ENCODE measurements at places on chromosomes 1 and 21. TPM values are rescaled to one million over a fixed set of nuclear protein-coding genes. Genes with fewer than 3 reads are reported as not detected.

DNA sequence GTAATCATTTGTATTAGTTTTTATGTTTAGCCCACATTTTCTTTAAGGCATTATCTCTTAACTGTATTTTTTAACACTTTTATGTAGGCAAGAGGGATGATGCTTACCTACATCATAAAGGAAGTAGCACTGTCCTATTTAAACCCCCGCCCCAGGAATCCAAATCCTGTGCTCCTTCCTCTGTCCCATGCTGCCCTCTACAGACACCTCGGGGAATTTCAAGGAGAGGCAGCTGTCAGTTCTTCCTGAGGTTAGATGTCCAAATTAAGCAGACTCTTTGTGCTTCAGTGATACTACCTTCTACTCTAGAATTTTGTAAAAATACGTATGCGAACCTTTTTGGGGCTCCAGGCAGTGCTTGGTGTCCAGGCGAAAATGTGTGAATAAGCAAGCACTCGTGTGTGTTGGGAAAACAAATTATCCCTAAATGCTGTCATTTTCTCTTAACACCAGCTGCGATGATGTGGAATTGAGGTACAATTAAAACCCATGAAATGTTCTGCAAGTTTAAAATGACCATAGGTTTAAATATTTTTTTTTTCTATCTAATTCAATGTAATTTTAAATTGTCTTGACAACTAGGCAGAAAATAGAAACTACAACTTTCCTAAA lies 19.2 kb downstream of the CRCT1 start:
- no peaks in the 10 kb centered on the region for H3K4me1 ChIP-seq
- no peak overlapping the region for H3K4me3 ChIP-seq
- no peaks in the 10 kb centered on the region for H3K27me3 ChIP-seq

DNA sequence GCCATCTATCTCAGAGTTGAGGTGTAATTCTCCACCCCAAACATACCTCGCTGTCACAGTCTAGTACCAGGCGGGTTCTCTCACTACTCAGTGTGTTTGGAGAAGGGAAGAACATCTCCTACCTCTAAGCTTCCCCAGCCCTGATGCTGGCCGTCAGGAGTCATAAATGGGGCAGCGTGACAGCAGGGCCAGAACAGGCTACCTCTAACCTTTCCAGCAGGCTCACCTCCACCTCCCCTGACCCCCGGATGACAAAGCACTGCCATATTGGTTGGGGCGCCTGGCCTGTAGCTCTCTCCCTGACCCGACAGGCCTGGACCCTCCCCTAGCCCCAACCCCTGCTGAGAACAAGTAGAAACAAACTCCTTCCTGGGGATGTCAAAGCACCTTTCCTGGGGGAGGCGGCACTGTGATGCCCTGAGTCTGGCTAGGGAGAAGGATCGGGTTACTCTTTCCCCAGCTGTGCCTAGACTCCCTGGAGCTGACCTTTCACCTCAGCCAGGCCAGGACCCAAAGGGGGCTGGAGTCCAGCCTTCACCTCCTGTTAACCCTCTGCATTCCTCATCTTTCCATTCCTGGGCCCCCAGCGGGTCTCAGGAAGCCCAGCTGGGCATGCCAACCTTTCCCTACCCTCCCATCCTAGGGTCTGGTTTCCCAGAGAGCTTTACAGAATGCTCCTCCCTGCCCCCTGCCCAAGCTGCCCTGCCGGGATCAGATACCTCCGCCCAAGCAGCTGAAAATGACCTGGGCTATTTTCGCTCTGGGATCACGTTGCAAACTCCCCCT lies 34.2 kb downstream of the AHDC1 start:
- H3K36me3 ChIP-seq, result no peaks in the 10 kb centered on the region
- peaks cover 96% of the 10 kb centered on the region for H3K4me1 ChIP-seq
- peak; percentile 18 for DNase-seq

- no peak overlapping the region for H3K4me3 ChIP-seq
- H3K36me3 ChIP-seq, result no peaks in the 10 kb centered on the region
- peaks cover 24% of the 10 kb centered on the region for H3K4me1 ChIP-seq
- H3K27ac ChIP-seq, result peak overlapping the region; percentile 75
- H3K27me3 ChIP-seq, result no peaks in the 10 kb centered on the region
Measured at GRCh38 chr1:56797065-56797685, 22.0 kb downstream of the FYB2 start.

DNA sequence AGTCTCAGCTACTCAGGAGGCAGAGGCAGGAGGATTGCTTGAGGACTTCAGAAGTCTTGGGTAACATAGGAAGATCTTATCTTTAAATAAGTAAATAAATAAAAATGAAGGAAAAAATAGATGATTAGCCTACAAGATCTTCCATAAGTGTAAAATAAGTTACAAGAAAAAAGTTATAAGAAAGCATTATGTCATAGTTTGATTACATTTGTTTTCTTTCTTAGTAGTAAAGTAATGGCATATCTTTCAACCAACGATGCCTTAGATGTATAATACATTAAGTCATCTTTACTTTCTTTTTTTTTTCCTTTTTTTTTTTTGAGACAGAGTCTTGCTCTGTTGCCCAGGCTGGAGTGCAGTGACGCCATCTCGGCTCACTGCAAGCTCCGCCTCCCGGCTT lies 46.5 kb downstream of the SNRPE start:
- no peak overlapping the region for H3K4me3 ChIP-seq
- no peak for DNase-seq

DNA sequence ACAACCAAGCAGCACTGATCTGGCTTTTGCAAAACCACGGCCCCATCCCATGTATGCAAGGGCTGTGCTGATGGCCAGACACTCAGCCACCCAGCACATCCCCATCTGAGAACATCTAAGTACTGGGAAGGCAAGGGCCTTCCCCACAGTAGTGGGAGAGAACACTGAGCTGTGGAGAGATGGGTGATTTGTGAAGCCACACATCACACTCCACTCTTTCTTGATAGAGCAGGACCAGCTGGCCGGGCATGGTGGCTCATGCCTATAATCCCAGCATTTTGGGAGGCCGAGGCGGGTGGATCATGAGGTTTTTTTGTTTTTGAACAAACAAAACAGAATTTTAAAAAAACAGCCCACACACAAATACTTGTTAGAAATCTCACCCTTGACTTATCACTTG lies 28.2 kb upstream of the RXRG start:
- H3K36me3 ChIP-seq, result no peaks in the 10 kb centered on the region
- no peak overlapping the region for H3K4me3 ChIP-seq
- no peaks in the 10 kb centered on the region for H3K27me3 ChIP-seq

- no peak for DNase-seq
- H3K4me1 ChIP-seq, result no peaks in the 10 kb centered on the region
- no peak overlapping the region for H3K4me3 ChIP-seq
- H3K36me3 ChIP-seq, result no peaks in the 10 kb centered on the region
Measured at GRCh38 chr1:164155347-164155746, 403.6 kb upstream of the PBX1 start.

DNA sequence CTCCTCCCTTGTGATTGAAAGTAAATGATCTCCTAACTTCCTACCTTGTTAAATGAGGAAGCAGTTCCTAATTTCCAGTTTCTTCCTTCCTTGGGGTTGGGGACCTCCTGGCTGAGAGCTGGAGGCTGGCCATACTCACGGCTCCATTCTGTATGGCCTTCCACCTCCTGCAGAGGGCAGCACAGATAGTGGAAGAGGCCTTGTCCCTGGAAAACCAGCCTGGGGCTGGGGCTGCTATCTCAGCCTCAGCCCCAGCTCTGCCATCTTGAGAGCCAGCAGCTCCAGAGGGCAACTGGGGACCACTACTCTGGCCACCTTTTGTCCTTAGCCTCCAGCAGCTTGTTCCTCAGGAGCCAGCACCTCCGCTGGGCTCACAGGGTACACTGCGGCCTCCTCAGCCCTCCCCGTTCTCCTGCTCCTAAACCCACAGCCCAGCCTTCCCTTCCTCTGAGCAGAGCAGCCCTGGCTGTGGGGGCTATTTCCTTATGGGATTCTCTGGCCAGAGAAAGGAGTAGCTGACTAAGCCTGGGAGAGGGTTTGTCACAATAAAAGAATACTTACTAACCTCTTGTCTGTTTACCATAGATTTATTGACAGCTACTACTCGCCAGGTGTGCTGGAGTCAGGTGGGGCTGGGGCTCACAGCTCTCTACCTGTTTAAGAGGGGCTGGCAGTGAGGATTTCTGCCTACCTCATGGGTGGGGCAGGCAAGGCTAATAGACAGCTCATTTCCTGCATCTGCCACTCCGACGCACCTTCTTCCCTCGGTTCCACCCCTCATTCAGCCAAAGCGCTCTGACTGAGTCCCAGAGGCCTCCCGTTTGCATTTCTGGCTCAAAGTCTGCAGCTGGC lies 6.3 kb downstream of the TMEM234 start:
- peaks cover 4% of the 10 kb centered on the region for H3K36me3 ChIP-seq
- H3K4me3 ChIP-seq, result no peak overlapping the region
- no peak overlapping the region for H3K27ac ChIP-seq
- DNase-seq, result no peak
- no peaks in the 10 kb centered on the region for H3K27me3 ChIP-seq

DNA sequence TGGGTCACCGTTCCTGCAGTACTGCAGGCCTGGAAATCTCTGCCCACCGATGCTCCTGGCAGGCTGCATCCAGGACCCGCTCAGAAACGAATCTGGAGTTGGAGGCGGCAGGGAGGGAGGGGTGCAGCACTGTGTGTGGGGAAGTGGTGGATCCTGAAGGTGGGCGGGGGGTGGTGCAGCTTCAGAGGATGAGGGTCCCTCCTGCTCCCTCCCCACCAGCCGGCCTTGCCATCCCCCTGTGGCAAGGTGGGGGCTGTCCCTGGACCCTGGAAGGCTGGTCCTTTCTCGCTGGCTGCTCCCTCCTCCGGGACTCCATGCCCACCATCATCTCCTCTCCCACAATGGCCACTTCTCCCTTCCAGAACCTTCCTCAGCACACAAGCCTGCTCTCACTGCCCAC lies 60.4 kb downstream of the B3GALT5 start:
- H3K4me1 ChIP-seq, result no peaks in the 10 kb centered on the region
- DNase-seq, result no peak
- H3K4me3 ChIP-seq, result no peak overlapping the region
- no peak overlapping the region for H3K27ac ChIP-seq
- no peaks in the 10 kb centered on the region for H3K36me3 ChIP-seq

DNA sequence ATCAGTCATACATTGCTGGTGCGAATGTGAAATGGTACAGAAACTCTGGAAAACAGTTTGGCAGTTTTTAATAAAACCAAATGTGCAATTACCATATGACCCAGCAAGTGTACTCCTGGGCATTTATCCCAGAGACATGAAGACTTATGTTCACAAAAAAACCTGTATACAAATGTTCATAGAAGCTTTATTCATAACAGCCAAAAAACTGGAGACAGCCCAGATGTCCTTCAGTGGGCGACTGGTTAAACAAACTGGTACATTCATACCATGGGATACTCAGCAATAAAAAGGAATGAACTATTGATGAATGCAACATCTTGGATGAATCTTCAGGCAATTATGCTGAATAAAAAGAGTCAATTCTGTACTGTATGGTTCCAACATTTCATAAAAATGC lies 97.8 kb downstream of the DTL start:
- no peaks in the 10 kb centered on the region for H3K36me3 ChIP-seq
- H3K4me1 ChIP-seq, result no peaks in the 10 kb centered on the region
- H3K27ac ChIP-seq, result no peak overlapping the region
- no peak for DNase-seq
- no peaks in the 10 kb centered on the region for H3K27me3 ChIP-seq

- peaks cover 39% of the 10 kb centered on the region for H3K4me1 ChIP-seq
- peak; percentile 23 for DNase-seq
- H3K27ac ChIP-seq, result peak overlapping the region; percentile 69
Measured at GRCh38 chr1:164699815-164700491, 141.0 kb downstream of the PBX1 start.

- no peaks in the 10 kb centered on the region for H3K36me3 ChIP-seq
- DNase-seq, result no peak
- no peak overlapping the region for H3K27ac ChIP-seq
- H3K4me3 ChIP-seq, result no peak overlapping the region
- no peaks in the 10 kb centered on the region for H3K27me3 ChIP-seq
Measured at GRCh38 chr1:88956003-88956402, 36.4 kb downstream of the KYAT3 start.

DNA sequence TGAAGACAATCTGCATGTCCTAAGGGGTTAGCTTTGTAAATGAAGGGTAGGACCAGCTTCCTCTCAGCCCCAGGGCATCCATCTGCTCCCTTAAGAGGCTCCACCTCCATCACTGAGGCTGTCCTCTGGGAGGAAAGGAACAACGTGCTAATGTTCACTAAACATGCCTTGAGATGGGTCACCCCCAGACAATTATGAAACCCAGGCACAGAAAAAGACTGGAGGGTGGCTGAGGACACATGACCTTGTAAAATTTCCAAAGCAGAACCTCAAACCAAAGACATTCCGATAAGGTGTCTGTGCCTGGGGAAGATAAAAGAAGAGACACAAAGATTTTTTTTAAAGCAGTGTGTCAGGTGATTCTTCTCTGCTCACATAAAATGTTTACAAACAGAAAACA lies 37.6 kb upstream of the ZNF124 start:
- peaks cover 15% of the 10 kb centered on the region for H3K4me1 ChIP-seq
- H3K36me3 ChIP-seq, result no peaks in the 10 kb centered on the region
- no peak overlapping the region for H3K27ac ChIP-seq
- H3K4me3 ChIP-seq, result peak overlapping the region; percentile 96
- H3K27me3 ChIP-seq, result no peaks in the 10 kb centered on the region

GRCh38 chr1:156262461-156263287 lies 14.8 kb upstream of the PAQR6 start:
- H3K27me3 ChIP-seq, result no peaks in the 10 kb centered on the region
- H3K36me3 ChIP-seq, result peaks cover 98% of the 10 kb centered on the region
- no peak overlapping the region for H3K4me3 ChIP-seq
- H3K4me1 ChIP-seq, result no peaks in the 10 kb centered on the region
- H3K27ac ChIP-seq, result no peak overlapping the region
- no peak for DNase-seq

GRCh38 chr1:8663915-8664329 lies 153.5 kb downstream of the RERE start:
- no peaks in the 10 kb centered on the region for H3K36me3 ChIP-seq
- peak overlapping the region; percentile 94 for H3K27ac ChIP-seq
- no peaks in the 10 kb centered on the region for H3K27me3 ChIP-seq
- no peak for DNase-seq
- H3K4me3 ChIP-seq, result no peak overlapping the region

GRCh38 chr1:159532922-159533321 lies 2.9 kb downstream of the OR10J5 start:
- DNase-seq, result no peak
- no peaks in the 10 kb centered on the region for H3K4me1 ChIP-seq
- no peak overlapping the region for H3K27ac ChIP-seq
- no peak overlapping the region for H3K4me3 ChIP-seq
- H3K36me3 ChIP-seq, result no peaks in the 10 kb centered on the region

GRCh38 chr1:23394684-23395083 lies 25.0 kb upstream of the ZNF436 start:
- peaks cover 26% of the 10 kb centered on the region for H3K4me1 ChIP-seq
- no peak overlapping the region for H3K4me3 ChIP-seq
- peaks cover 44% of the 10 kb centered on the region for H3K36me3 ChIP-seq
- DNase-seq, result peak; percentile 90

SLC30A2 gene
- 7.8 TPM for total RNA-seq

CLCA1 gene
- total RNA-seq, result 0.09 TPM

ALPL gene
- total RNA-seq, result 1.5 TPM

RHBDL2 gene
- not detected for total RNA-seq

SPRR2E gene
- total RNA-seq, result not detected

OLFM3 gene
- total RNA-seq, result not detected

SLC30A10 gene
- total RNA-seq, result not detected

OR10J1 gene
- not detected for total RNA-seq

DNASE2B gene
- not detected for total RNA-seq

CRYZ gene
- total RNA-seq, result 11.0 TPM

OR2L2 gene
- total RNA-seq, result not detected

All from psoas muscle (tissue), 8 donors.